CD4-positive, alpha-beta memory T cell (primary cell): ENCODE measurements at places on chromosomes 5 and 9. TPM values are rescaled to one million over a fixed set of nuclear protein-coding genes. Genes with fewer than 3 reads are reported as not detected.

Gene GABRA1
- polyA plus RNA-seq, result not detected

Gene KIF4B
- not detected for polyA plus RNA-seq

Gene MARCOL
- polyA plus RNA-seq, result not detected

Gene GAPT
- not detected for polyA plus RNA-seq

Gene EPB41L4B
- not detected for polyA plus RNA-seq

Gene ANGPTL2
- polyA plus RNA-seq, result not detected

Gene ANP32B
- polyA plus RNA-seq, result 70.4 TPM

- no peak overlapping the region for H3K27ac ChIP-seq
- H3K36me3 ChIP-seq, result no peaks in the 10 kb centered on the region
- H3K4me1 ChIP-seq, result no peaks in the 10 kb centered on the region
Measured at GRCh38 chr5:106691701-106692100, 979.0 kb downstream of the EFNA5 start.

- no peak overlapping the region for H3K27ac ChIP-seq
- H3K4me1 ChIP-seq, result no peaks in the 10 kb centered on the region
- no peaks in the 10 kb centered on the region for H3K36me3 ChIP-seq
- no peak overlapping the region for H3K4me3 ChIP-seq
- H3K27me3 ChIP-seq, result no peaks in the 10 kb centered on the region
Measured at GRCh38 chr9:135531096-135531495, 9.9 kb downstream of the LCN1 start.

DNA sequence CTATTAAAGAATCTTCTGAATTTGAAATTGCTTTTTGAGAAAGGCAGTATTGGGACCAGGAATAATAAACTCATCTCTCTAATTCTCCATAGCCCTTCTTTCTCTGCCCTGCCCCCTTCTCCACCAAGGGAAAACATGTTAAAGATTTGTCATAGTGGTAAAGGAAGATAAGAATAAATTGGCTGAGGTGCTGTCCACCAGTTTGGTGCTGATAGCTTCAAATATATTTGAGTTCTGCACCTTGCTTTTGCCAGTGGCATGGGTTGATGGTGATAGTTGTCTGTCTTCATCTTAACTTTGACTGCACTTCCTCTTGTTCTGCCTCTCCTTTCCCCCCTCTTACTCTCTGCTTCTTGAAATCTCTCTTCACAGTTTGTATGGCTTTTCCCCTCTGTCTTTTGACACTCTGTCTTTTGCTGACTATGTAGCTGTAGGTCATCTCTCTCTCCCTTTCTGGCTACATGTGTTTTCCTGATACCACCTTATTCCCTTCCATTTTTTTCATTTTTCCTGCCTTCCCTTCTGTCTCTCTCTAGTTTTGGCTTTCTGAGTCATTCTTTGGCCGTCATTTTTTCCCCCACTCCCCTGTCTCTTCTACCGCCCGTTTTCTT lies 56.6 kb downstream of the NDUFS4 start:
- no peaks in the 10 kb centered on the region for H3K36me3 ChIP-seq
- no peaks in the 10 kb centered on the region for H3K27me3 ChIP-seq
- H3K4me1 ChIP-seq, result no peaks in the 10 kb centered on the region
- no peak overlapping the region for H3K4me3 ChIP-seq
- H3K27ac ChIP-seq, result no peak overlapping the region
- no peak for DNase-seq

GRCh38 chr9:111298731-111299598 lies 31.1 kb downstream of the OR2K2 start:
- H3K4me1 ChIP-seq, result no peaks in the 10 kb centered on the region
- H3K4me3 ChIP-seq, result no peak overlapping the region
- no peak overlapping the region for H3K27ac ChIP-seq
- peak; percentile 31 for DNase-seq
- H3K27me3 ChIP-seq, result no peaks in the 10 kb centered on the region

GRCh38 chr5:179237770-179238627 lies 107.3 kb downstream of the ADAMTS2 start:
- no peaks in the 10 kb centered on the region for H3K27me3 ChIP-seq
- H3K27ac ChIP-seq, result no peak overlapping the region
- no peak for DNase-seq
- H3K4me1 ChIP-seq, result no peaks in the 10 kb centered on the region

- H3K36me3 ChIP-seq, result no peaks in the 10 kb centered on the region
- H3K27me3 ChIP-seq, result no peaks in the 10 kb centered on the region
- no peak overlapping the region for H3K27ac ChIP-seq
- H3K4me3 ChIP-seq, result no peak overlapping the region
Measured at GRCh38 chr9:122339579-122339978, 31.2 kb upstream of the PTGS1 start.

DNA sequence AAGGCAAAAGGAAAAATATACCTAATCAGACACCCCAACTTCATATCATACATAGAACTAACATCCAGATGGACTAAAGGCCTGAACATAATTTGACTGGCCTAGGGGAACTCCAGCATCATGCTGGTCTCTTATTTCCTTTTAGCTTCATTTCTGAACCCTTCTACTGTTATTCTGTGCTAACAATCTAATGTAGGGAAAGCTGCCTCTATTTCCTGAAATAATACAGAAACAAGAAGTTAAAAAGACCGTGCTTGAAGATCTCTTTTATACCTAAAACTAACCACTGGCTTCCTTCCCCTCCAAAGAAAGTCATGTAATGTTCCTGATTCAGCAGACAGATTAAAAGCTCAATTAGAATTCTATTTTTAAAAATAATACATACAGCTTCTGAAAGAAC lies 36.7 kb downstream of the LPAR1 start:
- no peaks in the 10 kb centered on the region for H3K4me1 ChIP-seq
- no peak overlapping the region for H3K27ac ChIP-seq
- no peak for DNase-seq
- H3K27me3 ChIP-seq, result no peaks in the 10 kb centered on the region

GRCh38 chr9:6304232-6304631 lies 23.9 kb upstream of the TPD52L3 start:
- DNase-seq, result no peak
- no peak overlapping the region for H3K27ac ChIP-seq
- no peak overlapping the region for H3K4me3 ChIP-seq
- H3K36me3 ChIP-seq, result no peaks in the 10 kb centered on the region
- no peaks in the 10 kb centered on the region for H3K27me3 ChIP-seq
- no peaks in the 10 kb centered on the region for H3K4me1 ChIP-seq

DNA sequence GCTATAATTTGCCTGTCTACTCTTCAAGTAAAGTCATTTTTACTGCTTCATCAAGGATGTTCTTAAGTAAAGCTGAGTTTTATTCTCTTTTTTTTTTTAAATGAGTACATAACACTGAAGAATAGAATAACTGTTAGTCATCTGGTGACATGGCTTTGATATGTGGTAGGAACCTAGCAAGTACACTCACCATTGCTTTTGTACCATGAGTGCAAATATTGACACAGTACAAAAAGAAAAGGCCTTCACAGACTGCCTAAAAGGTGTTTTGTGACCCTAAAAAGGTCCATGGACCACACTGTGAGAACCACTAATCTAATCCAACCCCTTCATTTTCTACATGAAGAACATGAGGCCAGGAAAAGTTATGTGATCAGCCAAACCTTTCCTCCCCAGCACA lies 55.0 kb downstream of the ECPAS start:
- H3K36me3 ChIP-seq, result peaks cover 16% of the 10 kb centered on the region
- no peaks in the 10 kb centered on the region for H3K27me3 ChIP-seq
- no peak overlapping the region for H3K4me3 ChIP-seq
- H3K4me1 ChIP-seq, result no peaks in the 10 kb centered on the region
- DNase-seq, result no peak

GRCh38 chr5:155193029-155193428 lies 179.5 kb downstream of the KIF4B start:
- H3K27me3 ChIP-seq, result no peaks in the 10 kb centered on the region
- DNase-seq, result no peak
- no peak overlapping the region for H3K27ac ChIP-seq

- no peaks in the 10 kb centered on the region for H3K36me3 ChIP-seq
- H3K4me3 ChIP-seq, result no peak overlapping the region
- H3K4me1 ChIP-seq, result no peaks in the 10 kb centered on the region
- DNase-seq, result no peak
Measured at GRCh38 chr5:150496098-150496497, 11.8 kb upstream of the NDST1 start.

DNA sequence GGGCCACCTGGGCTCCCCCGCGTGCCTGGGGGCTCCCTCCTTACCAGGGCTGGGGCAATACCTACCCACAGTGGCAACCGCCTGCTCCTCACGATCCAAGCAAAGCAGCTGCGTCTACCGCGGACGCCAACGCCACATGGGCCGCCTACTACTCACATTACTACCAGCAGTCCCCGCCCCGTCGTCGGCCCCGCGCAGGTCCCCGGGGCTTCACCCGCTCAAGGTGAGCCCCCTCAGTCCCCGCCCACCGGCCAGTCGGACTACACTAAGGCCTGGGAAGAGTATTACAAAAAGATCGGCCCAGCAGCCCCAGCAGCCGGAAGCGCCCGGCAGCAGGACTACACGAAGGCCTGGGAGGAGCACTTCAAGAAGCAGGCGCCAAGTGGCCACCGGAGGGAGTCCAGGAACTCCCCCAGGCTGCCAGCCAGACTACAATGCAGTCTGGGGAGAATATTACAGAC lies 106.0 kb upstream of the MTAP start:
- no peak for DNase-seq
- H3K4me1 ChIP-seq, result no peaks in the 10 kb centered on the region
- H3K27me3 ChIP-seq, result no peaks in the 10 kb centered on the region
- H3K27ac ChIP-seq, result no peak overlapping the region
- H3K36me3 ChIP-seq, result no peaks in the 10 kb centered on the region

DNA sequence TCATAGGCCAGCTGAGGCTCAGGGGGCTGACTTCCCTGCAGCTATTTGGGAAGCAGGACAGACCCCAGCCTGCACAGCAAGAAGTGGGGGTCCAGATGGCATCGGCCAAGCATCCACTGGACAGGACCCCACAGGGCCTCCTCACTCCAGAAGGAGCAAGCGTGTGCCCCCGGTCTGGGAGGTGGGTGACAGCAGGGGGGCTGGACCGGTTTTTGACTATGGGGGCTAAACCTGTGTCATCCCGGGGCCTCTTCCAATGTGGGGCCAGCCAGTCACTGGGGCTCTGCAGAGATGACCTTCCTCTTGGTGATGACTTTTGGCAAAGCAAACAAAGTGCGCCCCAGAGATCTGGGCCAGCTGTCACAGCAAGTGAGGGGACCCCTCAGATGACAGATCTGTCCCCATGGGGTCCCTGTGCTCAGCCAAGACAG lies 163.9 kb downstream of the OLFM1 start:
- H3K36me3 ChIP-seq, result no peaks in the 10 kb centered on the region
- H3K4me3 ChIP-seq, result no peak overlapping the region
- H3K27ac ChIP-seq, result no peak overlapping the region
- no peak for DNase-seq

DNA sequence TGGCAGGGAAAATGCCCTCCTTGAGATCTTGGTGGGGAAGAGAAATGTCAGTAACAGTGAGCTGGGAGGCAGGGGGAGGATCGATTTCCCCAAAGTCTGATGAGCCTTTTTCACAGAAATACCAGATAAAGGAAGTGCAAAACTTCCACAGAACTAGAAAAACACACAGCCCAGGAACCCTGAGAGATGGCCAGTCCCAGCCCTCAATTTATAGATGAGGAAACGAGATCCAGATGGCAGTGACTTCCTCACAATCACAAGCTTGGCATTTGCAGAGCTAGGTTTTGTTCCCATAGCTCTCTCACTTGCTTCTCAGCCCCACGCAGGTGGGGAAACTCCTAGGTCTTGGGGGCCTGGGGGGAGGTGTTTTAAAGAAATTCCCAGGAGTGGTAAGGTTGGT lies 3.8 kb upstream of the GGTA1 start:
- H3K4me1 ChIP-seq, result peaks cover 16% of the 10 kb centered on the region
- no peak overlapping the region for H3K4me3 ChIP-seq

GRCh38 chr9:36126016-36126730 lies 10.4 kb upstream of the GLIPR2 start:
- H3K36me3 ChIP-seq, result peaks cover 4% of the 10 kb centered on the region
- no peak overlapping the region for H3K27ac ChIP-seq
- H3K27me3 ChIP-seq, result no peaks in the 10 kb centered on the region

DNA sequence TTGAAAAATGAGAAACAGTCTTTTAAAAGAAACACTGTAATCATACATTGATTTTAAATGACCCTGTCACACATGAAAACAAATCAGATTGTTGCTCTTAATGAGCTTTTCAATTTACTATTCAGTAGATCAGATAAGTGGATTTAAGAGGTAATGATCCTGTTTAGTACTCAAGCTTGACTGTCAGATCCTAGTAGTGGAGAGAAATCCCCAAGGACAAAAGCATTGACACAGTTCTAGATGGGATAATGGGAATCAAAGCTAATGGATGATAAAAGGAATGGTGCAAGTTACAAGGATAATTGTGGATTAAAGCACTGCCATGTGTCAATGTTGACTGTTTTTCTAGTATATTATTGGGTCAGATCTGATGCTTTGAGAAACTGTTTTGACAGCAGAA lies 142.3 kb upstream of the TLX3 start:
- H3K36me3 ChIP-seq, result no peaks in the 10 kb centered on the region
- H3K4me1 ChIP-seq, result no peaks in the 10 kb centered on the region
- H3K4me3 ChIP-seq, result no peak overlapping the region
- DNase-seq, result no peak

DNA sequence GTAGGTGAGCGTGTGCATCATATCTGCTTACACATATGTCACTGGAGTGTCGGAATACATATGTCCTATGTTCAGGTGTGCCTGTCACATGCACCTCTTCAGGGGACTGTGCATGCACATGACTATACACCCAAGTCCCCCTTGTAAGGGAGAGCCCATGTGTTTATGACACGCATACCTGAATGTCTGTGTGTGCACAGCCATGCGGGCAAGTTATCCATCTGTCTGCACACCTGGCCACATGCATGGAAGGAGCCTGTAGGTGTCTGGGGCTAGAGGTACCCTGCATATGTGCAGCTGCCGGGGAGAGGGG lies 622 bp upstream of the RGS14 start:
- H3K27ac ChIP-seq, result peak overlapping the region; percentile 75
- H3K4me3 ChIP-seq, result peak overlapping the region; percentile 4
- no peaks in the 10 kb centered on the region for H3K27me3 ChIP-seq

- no peak for DNase-seq
- H3K36me3 ChIP-seq, result no peaks in the 10 kb centered on the region
- H3K4me3 ChIP-seq, result no peak overlapping the region
Measured at GRCh38 chr5:155460501-155460931, 447.0 kb downstream of the KIF4B start.

- no peak overlapping the region for H3K27ac ChIP-seq
- H3K27me3 ChIP-seq, result no peaks in the 10 kb centered on the region
- H3K4me3 ChIP-seq, result no peak overlapping the region
- H3K4me1 ChIP-seq, result no peaks in the 10 kb centered on the region
- H3K36me3 ChIP-seq, result no peaks in the 10 kb centered on the region
Measured at GRCh38 chr5:136474466-136474865, 109.1 kb upstream of the TRPC7 start.
